Stimulated activated CD4-positive, alpha-beta T cell treated with anti-CD3 and anti-CD28 coated beads, Interleukin-1b, Interleukin-23, amount 100 ng/mL, for 1 hour (primary cell): ENCODE measurements at places on chromosomes 7 and 10.

DNA sequence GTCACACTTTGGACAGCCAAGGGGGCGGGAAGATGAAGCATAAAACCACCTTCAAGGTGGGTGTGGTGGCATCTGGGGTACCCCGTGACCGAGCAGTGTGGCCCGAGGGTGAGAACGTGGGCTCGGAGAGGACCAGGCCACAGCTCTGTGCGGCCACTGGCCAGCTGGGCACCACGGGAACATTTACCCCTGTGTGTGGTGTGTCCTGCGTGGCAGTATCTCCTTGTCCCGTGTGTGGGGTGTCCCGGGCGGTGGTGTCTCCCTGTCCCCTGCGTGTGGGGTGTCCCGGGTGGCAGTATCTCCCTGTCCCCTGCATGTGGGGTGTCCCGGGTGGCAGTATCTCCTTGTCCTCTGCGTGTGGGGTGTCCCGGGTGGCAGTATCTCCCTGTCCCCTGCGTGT is 570.3 kb downstream of the DNAJB6 start:
- no peak for DNase-seq

DNA sequence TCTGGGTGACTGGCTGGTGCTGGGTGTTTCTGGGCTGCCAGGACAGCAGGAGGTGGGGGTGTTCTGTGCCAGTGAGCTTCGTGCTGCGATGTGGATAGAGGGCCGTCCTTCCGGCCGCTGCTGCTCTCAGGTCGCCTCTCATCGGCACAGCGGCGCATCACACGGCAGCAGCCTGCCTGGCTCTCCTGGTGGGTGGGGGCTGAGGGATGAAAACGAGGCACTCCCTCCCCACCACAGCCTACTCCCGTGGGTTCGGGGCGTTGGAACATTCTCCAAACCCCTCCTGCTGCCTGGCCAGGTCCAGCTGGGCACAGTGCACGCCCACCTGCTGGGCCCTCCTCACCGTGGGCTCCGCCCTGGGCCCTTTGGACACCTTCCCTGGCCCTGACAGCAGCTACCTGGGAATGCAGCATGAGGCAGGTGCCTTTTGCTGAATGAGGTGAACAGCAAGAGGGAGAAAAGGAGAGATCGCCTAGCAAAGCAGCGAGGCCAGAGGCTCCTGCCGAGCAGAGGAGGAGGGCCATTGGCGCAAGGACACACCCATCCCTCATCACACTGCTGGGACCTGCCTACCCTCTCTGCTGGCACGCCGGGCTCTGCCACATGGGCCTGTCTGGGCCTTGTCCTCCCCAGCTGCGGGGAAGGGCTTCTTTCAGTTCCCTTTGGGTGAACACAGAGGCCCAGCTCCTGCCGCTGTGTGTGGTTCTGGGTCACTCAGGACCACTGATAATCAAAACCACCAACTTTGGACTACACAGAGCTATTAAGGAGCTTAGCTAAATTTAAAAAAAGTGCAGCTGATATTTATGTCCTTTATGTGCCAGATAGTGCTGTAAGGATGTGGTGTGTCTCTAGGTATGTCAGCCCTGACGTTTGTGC is 33.4 kb downstream of the INPP5A start:
- no peak for DNase-seq

DNA sequence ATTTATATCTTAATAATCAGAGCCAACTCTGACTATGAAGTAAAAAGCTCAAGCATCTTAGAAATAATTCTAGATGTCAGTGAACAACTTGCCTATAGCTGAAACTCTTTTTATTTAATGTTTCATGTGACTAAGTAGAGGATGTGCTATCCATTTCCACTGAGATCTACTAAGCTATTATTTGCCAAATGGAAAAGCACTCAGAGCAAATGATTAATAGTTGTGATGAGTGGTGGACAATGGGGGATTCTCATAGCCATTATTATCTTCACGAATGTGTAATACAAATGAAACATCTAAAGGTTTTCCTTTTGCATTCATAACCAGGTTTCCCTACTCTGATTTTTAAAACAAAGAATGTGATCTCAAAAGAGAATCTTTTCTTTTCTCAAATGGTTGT is 126.6 kb upstream of the GNAI1 start:
- DNase-seq, result no peak

GRCh38 chr7:16404636-16405035 is 16.7 kb downstream of the CRPPA start:
- no peak for DNase-seq

- DNase-seq, result no peak
Observed at GRCh38 chr10:6069081-6069931, 7.1 kb upstream of the IL2RA start.

DNA sequence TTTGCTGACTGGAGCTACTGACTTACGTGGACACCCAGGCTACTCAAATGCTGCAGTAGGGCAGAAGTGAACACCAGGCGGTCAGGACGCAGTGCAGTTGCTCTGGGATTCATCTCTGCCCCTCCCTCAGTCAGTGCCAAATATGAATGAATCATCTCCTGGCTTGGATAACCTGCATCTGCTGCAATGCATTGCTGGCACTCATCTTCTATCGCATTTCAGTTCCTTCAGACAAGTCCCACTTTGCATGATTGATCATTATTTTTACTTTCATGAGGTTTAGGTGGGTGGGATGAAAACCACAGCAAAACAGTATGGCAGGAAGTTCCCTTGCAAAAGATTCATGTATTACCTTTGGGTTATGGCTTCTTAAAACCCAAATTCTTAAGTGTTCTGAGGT is 224.6 kb upstream of the NRP1 start:
- DNase-seq, result no peak

DNA sequence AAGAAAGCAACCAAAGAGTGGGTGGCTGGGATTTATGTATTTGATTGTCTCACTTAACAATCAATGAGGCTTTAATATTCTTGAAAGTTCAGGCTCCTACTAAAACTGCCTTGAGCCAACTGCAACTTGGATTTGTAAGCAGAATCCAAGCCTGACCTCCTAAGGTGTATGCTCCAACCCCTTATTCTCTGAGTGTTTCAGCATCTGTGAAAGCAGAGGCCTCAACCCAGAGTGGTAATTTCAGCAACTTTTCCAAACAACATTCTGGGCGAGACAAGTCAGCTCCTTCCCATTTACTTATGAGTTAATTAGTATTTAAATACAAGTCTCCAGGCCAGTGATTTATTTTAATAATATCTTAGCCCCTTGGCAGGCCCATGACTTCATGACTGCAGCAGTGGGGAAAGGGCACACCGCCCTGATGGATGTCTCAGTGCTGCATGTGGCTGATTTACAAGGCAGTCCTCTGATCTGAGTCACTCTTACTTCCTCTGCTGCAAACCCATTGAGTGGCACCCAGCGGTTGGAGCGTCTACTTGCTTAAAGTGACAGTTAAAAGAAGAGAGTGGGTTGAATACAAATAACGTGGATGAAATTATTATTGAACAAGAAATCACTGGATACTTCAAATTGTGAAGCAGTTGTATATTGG is 209.1 kb downstream of the TRIL start:
- no peak for DNase-seq

DNA sequence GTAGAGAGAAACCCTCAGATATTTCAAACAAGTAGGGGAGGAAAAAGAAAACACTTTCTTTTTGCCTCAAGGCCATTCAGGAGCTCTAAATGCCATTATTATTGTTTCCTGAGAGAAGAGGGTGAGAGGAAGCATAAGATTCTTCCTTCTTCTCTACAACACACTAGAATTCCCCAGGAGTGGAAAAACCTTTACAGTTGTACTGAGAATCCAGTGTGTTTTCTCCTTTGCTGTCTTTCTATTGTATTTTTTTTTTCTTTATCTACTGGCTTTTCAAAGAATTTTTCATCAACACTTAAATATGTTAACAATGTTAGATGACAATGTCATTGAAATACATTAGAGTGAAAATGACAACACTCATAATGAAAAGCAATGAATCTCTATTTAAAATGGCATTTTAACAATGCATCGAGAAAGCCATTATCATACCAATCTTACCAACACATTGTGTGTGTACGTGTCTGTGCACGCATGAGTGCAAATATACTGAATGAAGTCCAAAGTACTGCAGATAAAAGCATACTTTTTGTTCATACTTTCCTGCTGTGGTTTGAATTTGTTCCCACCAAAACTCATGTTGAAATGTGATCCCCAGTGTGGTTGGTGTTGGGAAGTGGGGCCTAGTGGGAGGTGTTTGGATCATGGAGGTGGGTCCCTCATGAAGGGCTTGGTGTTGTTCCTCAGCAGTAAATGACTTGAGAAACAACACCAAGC is 24.2 kb upstream of the MACC1 start:
- DNase-seq, result no peak

DNA sequence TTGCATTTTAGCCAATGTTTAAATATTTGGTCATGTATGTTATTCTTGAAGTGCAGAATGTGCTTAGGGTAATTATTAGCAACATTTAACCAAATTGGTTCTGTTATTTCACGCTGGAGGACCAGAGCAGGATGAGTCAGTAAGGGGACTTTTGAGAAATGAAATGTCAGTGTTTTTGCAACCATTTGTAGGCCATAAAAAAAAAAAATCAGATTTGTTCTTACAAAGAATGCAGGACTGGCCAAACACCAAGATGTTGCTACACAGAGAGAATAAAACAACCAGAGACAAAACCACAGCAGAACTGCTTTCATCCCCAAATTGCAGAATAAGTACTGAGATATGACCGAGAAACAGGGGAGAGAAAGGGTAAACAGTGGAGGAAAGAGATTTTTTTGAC is 62.1 kb downstream of the TPST1 start:
- no peak for DNase-seq

DNA sequence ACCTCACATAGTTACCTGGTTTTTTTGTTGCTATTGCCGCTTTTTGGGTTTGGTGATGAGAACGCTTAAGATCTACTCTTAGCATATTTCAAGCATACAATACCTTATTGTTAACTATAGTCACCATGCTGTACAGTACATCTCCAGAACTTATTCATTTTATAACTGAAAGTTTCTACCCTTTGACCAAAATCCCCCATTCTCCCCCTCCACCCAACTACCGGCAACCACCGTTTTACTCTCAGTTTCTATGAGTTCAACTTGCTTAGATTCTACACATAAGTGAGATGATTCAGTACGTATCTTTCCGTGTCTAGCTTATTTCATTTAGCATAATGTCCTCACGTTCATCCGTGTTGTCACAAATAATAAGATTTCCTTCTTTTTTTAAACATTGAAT is 86.7 kb upstream of the IL6 start:
- DNase-seq, result no peak

GRCh38 chr7:151245360-151246101 is 3.0 kb downstream of the SMARCD3 start:
- peak; percentile 41 for DNase-seq

GRCh38 chr10:2935647-2936386 is 131.5 kb upstream of the PFKP start:
- no peak for DNase-seq
